ENCODE measurements at places on chromosomes 1 and 21.

DNA sequence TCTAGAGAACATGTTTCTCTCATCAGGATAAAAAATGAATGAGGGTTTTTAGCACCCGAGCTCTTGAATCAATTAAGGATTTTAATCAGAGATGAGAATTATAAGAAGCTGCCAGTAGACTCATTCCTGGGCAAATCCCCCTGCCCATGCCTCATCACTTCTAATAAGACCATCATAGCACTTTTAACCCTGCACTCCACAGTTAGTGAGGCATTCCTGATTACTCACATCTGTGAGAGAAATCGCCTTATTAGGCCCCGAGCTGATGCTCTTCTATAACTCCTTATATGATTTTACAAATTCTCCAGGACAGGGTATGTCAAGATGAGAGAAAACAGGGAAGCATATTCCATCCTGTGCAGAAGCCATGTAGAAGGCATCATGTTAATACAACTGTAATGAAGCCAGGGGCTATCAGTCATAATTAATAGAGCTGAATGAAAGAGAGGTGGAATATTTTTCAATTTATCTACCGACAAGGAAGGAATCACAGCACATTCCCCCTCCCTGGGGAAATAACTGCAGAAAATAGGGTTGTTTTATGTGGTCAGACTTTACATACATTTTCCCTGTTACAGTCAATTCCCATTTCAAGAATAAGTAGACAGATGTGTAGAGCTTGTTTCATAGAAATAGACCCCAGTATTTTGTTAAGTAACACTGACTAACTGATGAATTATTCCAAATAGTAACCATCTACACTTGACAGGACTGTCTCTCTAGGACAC lies 272.7 kb downstream of the HHIPL2 start:
- no peak for DNase-seq

- no peak for DNase-seq
These were observed 14.8 kb downstream of the AVPR1B start for GRCh38 chr1:206102292-206102936.

DNA sequence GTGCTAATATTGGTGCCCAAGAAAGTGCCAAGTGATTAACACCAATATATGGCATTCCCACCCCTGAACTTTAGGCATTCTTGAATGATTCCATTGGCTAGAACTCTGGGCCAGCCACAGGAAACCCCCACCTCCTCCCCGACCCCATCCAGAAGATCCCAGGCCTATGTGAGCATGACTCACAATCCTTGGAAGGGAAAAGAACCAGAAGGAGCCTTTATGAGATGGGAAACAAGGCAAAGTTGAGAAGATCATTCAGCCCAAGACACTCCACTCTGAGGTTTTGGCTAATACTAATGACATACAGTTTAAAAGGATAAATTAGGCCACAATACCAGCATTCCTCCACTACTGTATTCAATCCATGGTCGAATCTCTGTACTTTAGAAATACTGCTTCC lies 21.8 kb downstream of the ELK4 start:
- DNase-seq = no peak

DNA sequence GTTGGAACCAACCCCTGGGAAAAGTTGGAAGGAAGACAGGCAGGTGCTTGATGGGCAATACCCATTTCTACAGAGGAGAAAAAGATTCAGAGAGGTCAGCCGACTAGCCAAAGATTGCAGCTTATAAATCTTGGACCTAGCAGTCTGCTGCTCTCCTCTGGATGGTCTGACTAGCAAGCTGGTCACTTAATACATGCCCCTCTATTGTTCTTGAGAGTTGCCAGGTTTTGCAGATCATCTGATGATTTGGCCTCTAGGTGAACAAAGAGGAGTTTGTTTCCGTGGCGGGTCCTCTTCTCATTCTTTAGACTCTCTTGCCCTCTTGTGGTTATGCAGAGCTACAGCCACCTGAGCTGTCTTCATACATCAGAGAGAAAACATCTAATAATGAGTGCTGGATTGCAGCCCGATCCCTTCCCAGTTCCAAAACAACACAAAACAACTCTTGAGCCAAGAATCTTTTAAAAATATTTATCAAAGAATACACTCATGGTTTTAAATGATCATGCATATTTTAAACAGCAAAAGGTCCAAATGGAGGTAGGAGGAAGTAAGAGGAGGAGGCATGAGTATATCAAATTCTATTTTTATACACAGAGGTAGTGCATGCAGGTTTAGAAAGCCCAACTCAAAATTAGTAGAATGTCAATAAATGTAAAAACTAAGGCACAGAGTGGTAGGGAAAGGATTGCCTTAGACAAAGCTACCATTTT lies 115.7 kb downstream of the SLC30A10 start:
- no peak for DNase-seq

DNA sequence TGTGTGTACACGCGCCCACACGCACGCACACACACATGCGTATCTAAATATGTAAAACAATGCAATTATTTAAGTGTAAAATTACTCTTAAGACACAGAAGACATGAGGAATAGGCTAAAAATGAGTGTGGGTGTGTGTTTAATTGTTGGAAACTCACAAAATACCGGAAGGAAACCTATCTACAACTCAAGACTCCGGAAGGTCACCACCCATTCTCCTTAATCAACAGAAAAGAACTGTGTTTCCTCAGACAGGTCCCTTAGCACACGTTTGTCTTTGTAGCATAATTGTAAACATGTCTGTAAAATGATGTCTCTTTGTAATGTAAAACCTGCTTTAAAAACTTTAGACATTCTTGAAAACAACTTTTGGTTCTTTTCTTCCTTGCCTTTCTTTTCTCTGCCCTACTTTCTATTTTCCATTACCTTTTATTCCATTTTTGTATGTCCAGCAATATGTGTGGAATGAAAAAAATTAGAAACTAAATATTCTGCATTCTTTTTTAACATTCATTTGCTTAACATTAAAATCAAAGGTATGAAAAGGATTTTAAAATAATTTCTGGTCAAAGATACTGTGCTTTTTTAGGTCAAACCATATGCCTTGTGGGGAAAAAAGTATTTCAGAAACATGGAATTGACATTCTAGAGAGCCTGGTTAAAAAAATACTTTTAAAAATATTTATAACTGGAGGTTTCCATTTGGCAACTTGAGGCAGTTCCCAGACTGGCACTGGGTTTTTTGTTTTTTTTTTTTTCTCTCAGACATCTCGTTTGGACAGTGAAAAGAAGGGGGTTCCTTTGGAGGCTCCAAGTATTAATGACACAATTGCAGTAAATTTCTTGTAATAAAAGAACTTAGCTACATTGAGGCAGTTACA lies 46.2 kb downstream of the ATP5PF start:
- DNase-seq = no peak

DNA sequence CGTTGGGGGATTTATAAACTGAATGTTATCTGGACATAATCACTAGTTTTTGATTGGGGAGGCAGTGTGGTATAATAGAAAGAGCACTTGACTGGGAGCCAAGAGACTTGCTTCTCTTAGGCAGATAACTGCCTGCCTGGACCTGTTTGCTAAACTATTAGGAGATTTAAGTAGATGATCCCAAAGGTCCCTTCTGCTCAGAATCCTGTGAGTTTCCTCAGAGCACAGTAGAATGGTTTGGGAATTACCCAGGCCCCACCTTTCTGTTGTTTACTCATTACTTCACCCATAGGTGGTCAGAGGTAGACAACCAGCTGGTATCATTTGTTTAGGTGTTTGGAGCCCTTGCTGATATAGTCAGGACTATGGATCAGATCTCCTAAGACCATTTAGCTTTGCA lies 10.3 kb upstream of the PODN start:
- no peak for DNase-seq

DNA sequence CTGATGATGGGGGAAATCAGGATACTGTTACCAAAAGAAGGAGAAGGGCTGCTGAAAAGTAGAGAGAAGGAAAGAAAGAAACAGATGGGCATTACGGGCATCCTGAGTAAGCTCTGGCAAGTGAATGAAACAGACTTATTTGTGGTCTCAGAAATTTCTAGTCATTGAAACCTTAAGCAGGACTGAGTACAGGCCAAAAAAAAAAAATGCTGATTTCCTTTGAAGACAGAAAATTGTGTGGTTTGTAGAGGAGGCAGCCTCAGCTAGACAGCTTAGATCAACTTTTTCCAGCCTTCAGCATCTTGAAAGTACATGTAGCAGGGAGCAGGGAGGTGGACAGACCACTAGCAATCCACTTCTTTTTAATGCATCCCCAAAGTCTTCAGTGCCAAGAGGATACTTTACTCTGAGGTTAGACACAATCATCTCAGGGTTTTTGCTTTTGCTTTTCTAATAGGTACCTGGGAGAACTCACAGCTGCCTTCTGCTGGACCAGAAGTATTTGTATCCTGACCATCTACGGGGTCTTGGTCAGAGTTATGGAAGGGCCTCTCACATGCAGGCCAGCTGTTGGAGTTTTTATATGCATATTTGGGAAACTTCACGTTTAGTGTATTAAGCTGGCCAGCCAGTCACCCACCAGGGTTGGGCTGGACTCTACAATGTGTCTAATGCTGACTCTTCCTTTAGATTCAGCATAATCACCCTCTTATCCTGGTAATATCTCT lies 10.6 kb upstream of the CAPZB start:
- DNase-seq = no peak

DNA sequence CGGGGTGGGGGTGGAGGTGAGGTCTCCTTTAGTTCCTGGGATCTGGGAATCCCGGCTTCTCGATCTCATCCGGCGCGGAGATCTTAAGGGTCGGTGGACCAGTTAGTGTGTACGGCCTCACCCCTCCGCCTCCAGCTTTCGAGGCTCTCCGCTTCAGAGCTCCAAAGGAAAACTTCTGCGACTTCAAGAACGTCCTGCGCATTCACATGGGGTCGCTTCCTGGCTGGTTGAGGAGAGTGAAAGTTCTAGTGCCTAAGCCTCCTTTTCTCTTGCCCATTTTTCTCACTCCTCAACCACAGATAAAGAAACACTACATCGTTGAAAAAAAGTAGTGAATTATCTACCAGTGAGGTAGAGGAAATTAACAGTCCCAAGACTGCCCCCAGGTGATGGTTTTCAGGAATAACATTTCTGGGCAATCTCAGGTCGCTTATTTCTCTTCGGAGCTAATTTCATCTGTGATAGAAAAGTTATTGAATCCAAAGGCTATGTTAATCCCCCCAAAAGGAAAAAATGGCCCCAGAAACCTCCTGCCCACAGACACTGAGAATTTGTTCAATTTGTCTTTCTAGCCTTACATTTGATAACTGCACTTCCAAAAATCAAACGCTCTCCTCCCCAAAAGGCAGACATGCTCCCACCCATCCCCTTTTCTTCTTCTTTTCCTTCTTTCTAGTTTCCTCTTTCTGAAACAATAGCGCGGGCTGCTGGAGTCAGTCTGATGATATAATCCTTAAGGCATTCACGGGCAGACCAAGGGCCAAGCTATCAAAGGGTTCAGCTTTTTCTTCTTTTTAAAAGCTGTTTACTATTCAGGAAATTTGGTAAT lies 20.6 kb upstream of the TBX15 start:
- no peak for DNase-seq

GRCh38 chr1:44050261-44050660 lies 19.0 kb upstream of the SLC6A9 start:
- no peak for DNase-seq

GRCh38 chr1:151993084-151993733 lies 450 bp downstream of the S100A10 start:
- DNase-seq = peak; percentile 14

- no peak for DNase-seq
These were observed 2.2 kb downstream of the PTGFRN start for GRCh38 chr1:116911779-116912469.

DNA sequence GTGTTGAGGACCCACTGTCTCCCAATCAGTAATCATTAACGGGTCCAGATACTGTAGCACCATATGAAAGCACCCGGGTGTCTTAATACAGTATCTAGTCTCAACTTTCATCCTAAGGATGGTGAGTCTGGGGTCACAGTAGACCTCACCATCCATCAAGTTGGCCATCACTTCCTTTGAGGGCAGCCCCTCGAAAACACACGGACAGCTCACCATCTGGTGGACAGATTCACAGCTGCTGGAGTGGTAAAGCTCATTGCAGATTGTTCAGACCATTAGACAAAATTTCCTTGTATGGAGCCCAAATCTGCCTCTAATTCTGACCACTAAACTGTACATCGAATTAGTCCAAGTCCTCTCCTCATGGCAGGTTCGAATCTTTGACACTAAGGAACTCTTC lies 123.1 kb downstream of the PGBD5 start:
- no peak for DNase-seq

GRCh38 chr1:190474650-190475211 lies 2.9 kb downstream of the BRINP3 start:
- no peak for DNase-seq

DNA sequence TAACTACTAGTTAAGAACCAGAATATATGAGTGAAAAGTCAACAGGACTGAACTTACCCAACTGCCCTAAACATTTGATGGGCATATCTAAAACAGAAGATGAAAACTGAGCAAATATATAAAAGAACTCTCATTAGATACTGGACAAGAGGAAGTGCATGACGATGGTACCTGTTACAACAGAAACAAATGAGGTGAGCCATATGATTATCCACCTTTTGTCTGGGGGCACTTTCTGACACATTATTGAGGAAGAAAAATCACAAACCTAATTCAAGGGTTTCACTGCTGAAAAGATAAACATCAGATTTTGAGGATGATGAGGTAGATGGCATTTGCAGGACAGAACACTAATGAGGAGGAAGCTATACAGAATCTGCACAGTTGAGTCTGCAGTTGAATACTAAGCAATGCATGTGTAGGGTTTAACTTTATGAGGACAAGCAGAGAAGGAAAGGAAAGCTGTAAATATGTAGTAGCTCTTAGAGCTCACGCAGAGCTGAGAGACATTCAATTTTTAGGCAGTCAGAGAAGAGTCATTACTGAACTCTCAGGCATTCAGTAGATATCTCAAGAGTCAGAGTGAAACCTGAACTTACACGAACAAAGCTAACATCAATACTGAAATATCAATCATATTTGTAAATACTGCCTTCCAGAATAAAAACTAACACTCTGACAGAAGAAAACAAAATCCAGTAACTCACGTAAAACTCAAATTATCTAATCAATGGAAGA lies 262.1 kb downstream of the AKT3 start:
- DNase-seq = no peak

DNA sequence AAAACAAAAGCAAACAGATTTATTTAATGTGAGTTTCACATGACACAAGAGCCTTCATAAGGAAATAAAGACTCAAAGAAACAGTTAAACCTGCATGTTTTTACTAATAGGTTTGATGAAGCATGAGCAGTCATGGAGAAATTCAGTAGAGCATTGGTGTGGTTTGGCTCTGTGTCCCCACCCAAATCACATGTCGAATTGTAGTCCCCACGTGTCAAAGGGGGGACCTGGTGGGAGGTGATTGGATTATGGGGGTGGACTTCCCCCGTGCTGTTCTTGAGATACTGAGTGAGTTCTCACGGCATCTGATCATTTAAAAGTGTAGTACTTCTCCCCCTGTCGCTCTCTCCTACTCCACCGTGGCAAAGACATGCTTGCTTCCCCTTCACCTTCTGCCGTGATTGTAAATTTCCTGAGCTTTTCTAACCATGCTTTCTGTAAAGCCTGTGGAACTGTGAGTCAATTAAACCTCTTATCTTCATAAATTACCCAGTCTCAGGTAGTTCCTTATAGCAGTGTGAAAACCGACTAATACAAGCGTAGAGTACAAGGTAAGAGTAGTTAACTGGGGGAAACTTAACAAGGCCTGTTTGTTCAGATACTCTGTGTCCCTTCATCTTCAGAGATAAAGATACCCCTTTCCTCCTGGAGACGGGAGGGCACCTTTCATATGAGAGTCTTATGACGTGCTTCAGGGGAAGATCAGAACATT lies 354.8 kb downstream of the SIPA1L2 start:
- DNase-seq = no peak

Data from effector CD4-positive, alpha-beta T cell (primary cell).